ENCODE measurements at places on chromosomes 6 and 20.

GRCh38 chr20:17298751-17299150 is 71.9 kb downstream of the PCSK2 start:
- DNase-seq = no peak

- peak; percentile 85 for DNase-seq
Measured at GRCh38 chr6:31400467-31401289, 2.7 kb upstream of the MICA start.

DNA sequence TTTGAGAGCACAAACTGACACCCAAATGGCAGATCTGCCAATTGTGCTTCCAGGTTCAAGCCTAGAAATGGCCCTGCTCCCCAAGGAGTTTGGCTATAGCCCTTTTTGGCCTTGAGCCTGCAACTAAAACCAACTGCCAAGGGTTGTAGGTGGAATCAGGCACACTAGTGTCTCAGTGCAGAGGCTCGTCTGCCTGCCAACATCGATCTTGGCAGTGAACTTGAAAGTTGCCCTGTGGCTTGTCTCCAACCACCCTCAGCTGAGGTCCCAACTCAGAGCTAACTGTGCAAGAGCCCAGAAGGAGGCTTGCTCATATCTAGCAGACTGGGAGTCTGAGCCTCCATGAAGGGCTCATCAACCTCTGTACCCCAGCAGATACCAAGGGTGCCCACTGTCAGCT is 92.7 kb upstream of the GLP1R start:
- DNase-seq = no peak

DNA sequence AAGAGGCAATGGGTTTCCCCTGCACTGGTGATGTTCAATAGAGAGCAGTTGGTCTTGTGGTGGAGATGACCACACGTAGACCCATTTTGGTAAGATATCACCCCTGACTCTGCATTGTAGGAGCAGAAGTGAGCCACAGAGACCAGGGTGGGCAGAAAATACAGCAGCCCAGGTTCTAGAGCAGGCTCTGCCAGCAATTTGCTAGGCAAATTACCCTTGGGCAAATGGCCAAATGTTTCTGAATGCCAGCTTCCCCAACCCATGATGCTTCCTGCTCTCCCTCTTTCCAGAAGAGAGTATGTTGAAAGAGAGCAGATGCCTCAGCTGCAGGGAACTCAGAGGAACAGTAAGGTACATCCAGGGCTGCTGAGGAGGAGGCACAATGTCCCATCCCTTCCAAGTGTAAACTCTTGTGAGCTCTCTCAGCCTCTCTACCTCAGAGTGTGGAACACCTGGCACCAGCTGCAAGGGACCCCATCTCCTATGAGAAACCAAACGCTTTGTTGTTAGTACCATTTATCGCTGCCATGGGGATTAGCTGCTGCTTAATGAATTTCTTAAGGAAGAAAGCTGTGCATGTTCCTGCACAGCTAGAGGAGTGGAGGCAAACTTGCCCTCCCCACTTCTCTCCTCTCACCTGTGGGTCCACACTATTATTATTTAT is 317.5 kb upstream of the MOCS1 start:
- no peak for DNase-seq

GRCh38 chr6:166619912-166620311 is 7.1 kb downstream of the RPS6KA2 start:
- DNase-seq = no peak

- no peak for DNase-seq
Measured at GRCh38 chr6:11494786-11495564, 42.6 kb upstream of the TMEM170B start.

- peak; percentile 44 for DNase-seq
Measured at GRCh38 chr20:35618263-35619131, 2.9 kb downstream of the SPAG4 start.

GRCh38 chr20:61966492-61967244 is 99.0 kb downstream of the TAF4 start:
- no peak for DNase-seq

- no peak for DNase-seq
Measured at GRCh38 chr20:58696411-58696961, 3.9 kb downstream of the NPEPL1 start.

GRCh38 chr6:105137388-105137787 is 42.4 kb downstream of the POPDC3 start:
- no peak for DNase-seq

GRCh38 chr6:125918681-125919566 is 37.6 kb upstream of the HINT3 start:
- DNase-seq = peak; percentile 85

- no peak for DNase-seq
Measured at GRCh38 chr20:17647391-17648314, 34.4 kb downstream of the RRBP1 start.

DNA sequence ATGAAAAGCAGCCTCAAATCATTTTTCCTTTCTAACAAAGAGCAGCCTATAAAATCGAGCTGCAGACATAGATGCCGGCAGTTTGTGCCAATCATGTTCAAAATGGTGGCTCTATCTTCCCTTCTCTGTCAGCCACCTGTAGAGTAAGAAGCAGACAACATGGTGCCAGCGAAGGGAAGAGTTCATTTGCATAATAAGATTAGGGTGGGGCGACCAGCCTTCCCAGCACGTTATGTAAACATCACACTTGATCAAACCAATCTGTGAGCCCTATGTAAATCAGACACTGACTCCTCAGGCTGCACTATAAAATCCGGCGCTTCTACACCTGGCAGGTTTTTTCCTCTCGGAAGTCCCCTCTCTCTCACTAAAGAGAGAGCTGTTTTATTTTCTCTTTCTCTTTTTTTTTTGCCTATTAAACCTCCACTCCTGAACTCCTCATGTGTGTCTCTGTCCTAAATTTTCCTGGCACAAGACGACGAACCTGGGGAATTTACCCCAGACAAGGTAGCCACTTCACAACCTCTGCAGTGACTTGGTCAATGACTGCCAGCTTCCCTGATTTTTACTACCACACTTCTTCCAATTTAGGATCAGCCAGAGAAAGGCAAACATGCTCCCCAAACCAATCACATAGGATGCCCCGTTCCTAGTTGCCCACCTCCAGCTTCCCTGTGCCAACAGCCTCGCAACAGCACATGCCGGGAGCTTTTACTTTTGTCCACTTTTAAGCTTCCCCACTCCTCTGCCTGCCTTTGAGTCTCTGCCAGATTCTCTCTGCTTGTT is 12.9 kb downstream of the TPMT start:
- no peak for DNase-seq

- DNase-seq = peak; percentile 63
Measured at GRCh38 chr20:3407040-3407770, at the start of gene DNAAF9. Gene DNAAF9, minus strand, starts transcription at chr20:3407669. Its CDS starts 112 bp downstream, at chr20:3407557.

- DNase-seq = no peak
Measured at GRCh38 chr20:51121272-51121671, 98.4 kb upstream of the KCNG1 start.

- DNase-seq = no peak
Measured at GRCh38 chr20:45959126-45959525, 12.9 kb downstream of the ZNF335 start.

- DNase-seq = no peak
Measured at GRCh38 chr6:163694072-163694471, 279.6 kb downstream of the QKI start.

- DNase-seq = no peak
Measured at GRCh38 chr6:149454346-149454848, 30.4 kb downstream of the ZC3H12D start.

- no peak for DNase-seq
Measured at GRCh38 chr6:145878591-145879295, 64.1 kb upstream of the FBXO30 start.

GRCh38 chr6:83852528-83853177 is 507 bp upstream of the RIPPLY2 start:
- no peak for DNase-seq

- DNase-seq = no peak
Measured at GRCh38 chr20:63692436-63693082, 3.9 kb upstream of the TNFRSF6B start.

- no peak for DNase-seq
Measured at GRCh38 chr20:9363673-9364072, 150.7 kb upstream of the LAMP5 start.

- DNase-seq = no peak
Measured at GRCh38 chr20:34553366-34553867, 5.1 kb upstream of the MAP1LC3A start.

- DNase-seq = no peak
Measured at GRCh38 chr6:119950681-119951080, 601.1 kb upstream of the MAN1A1 start.

- no peak for DNase-seq
Measured at GRCh38 chr20:24283186-24283585, 186.2 kb upstream of the SYNDIG1 start.

GRCh38 chr20:30485331-30486102 is 771.9 kb upstream of the DEFB115 start:
- DNase-seq = no peak

GRCh38 chr6:106273087-106273486 is 52.5 kb downstream of the ATG5 start:
- DNase-seq = peak; percentile 45

DNA sequence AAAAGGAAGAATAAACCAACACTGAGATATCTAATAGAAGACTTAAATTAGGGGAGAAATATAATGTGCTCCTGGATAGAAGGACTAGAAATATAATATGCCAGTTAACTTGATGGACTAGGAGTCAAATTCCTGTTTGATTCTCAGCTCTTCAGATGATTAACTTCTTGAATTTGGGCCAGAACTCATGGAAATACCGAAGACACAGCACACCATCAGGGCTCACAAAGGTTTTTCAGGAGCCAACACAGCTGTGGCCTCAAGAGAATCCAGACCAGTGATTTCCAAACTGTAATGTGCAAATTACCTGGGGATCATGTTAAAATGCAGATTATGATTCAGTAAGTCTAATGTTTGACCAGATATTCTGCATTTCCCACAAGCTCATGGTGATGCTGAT is 33.8 kb upstream of the LRRC1 start:
- DNase-seq = no peak

- peak; percentile 51 for DNase-seq
Measured at GRCh38 chr6:154510144-154510905, at the start of gene CNKSR3. Gene CNKSR3, minus strand, starts transcription at chr6:154510685. Its CDS starts 571 bp downstream, at chr6:154510114.

DNA sequence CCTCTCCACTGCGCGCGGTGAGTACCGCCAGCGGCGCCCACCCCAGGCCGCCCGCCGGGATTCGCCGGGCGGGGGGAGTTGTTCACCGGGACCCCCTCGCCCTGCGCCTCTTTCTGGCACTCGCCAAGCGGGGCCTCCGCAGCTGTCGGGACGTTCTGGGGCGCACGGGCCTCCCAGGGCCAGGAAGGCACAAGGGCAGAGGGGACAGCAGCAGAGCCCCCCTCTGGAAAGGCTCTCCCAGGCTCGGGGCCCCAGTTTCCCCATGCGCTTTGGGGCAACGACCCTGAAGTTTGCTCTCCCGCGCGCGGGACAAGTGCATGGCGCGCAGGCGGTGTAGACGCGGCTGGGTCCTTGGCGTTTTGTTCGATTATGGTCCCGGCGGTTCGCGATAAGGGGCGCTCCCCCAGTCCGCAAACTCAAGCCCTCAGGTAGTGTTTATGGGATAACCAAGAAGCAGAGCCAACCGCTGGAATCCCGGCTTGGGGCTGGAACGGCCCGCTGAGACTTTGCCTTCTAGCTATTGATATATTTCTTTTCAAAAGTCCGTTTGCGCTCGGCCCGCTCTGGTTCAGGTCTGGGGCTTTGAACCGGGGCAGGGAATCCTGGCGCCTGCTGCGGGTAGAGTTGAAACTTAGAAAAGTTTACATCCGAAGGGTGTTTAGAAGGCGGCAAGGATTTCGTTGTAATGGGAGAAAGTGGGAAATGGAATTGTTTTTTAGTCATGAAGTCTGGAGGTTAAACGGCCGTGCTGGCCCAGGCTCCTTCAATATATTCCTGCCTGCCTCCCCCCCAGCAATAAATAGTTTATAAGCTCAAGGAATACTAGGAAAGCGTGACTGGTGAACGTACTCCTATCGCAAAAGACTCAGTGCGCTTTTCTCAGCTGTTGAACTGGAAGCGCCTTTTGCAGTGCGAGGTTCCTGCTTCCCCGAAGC is 595 bp downstream of the EYA2 start:
- DNase-seq = no peak

DNA sequence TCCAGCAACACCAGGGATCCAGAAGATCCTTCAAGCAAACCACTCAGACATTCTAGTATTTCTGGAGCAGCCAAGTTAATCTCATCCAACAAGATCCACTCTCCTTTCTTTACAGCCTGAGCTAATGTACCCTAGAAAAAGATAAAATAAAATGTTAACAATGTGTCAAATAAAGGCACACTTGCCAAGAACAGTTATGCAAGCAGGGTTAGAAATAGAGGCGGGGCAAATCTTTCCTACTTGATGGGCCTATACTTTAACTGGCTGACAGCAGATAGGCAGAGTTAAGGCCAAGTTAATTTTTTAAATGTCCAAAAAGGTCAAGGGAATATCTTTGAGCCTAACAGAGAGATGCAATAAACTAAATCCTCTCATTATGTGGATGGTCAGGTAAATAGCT is 60.8 kb downstream of the MDN1 start:
- no peak for DNase-seq

- no peak for DNase-seq
Measured at GRCh38 chr20:768426-768978, at the start of gene SLC52A3. Gene SLC52A3, minus strand, starts transcription at chr20:768500. Its CDS starts 2,726 bp downstream, at chr20:765774.

GRCh38 chr20:35327074-35327976 is 35.1 kb upstream of the FAM83C start:
- no peak for DNase-seq

DNA sequence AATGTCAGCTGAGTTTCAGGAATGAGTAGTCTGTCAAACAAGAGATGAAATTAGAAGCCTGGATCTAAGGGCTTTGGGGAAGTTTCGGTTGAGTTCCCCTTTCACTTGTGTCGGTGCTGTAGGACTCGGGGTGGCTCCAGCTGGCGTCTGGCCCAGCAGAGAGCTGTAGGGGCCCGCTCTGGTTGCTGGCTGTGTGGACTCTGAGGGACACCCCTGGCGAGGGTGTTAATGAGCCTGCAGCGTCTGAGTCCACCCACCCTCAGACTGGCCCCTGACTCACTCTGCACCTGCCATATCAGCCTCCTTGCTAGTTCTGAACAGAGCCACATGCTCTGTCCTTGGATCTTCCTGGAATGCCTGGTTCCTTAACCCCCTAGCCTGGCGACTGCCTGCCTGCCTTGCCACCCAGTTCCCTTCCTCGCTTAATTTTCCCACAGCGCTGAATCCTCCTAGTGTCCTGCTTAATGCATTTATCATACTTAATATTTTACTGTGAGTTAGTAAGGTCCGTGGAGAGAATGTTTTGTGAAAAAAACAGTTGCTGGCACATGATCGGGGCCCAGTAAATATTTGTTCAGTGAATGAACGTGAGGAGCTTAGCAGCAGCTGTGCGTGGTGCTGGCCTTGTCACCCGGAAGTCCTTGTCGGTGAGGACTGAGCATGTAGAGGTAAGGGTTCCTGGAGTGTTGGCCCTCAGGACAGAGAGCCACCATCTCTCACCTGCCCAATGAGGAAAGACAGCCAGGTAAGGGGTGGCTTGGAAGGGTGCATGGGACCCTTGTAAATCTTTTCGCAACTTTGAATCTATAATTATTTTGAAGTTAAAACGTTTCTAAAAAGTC is 1.6 kb downstream of the DNAJC5 start:
- DNase-seq = peak; percentile 38

- no peak for DNase-seq
Measured at GRCh38 chr20:3652221-3652620, 11.0 kb downstream of the GFRA4 start.

All from activated CD4-positive, alpha-beta T cell treated with anti-CD3 and anti-CD28 coated beads, Interleukin-2, Interleukin-6, amounts not matched to agents 100 ng/mL and 50 ng/mL, durations not matched to agents 16 hours and 8 hours (primary cell).